CD4-positive, alpha-beta T cell treated with Interleukin-1 beta for 1 hour (primary cell): ENCODE measurements at places on chromosomes 7 and 10.
A peak's percentile ranks its signal among the peaks of the same experiment; 100 is the strongest.

- DNase-seq = no peak
Observed at GRCh38 chr7:108000875-108001763, 1.8 kb downstream of the LAMB1 start.

GRCh38 chr7:137026176-137026500 is 157.7 kb downstream of the CHRM2 start:
- DNase-seq = no peak

DNA sequence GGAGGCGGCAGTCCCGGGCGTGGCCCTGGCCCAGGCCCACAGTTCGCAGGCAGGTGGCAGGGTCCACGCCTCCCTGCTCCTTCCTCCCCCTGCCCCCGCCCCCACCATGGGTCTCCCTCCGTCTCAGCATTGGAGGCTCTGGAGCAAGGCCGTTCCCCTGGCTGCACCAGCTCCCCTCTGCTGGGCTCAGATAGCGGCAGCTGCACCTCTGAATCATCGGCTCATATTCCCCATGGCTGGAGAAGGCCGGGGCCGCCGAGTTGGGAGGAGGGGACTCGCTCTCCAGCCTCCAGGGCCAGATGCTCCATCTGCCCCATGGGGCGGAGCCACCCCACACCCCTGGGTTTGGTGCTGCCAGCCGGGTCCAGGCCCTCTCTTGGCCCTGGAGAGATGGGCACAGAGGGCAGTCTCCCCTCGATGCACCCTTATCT is 145.0 kb downstream of the ELFN1 start:
- DNase-seq = no peak

DNA sequence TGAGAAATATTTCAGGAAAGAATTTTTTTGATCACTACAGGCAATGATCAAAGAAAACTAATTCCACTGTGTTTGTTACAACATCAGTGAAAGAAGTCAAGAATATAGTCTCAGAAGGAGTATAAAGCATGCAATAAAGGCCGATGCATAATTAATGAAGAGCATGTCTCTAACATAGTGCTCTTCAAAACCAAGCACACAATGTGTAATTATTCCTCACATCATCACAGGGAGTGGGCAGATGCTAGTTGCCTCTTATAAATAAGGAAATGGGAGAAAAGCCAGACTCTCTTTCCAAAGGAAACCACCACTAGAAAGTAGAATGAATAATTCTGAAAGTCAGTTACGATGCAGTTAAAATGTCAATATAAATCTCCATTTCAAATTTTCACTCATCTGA is 220.1 kb downstream of the TEX36 start:
- DNase-seq = no peak

DNA sequence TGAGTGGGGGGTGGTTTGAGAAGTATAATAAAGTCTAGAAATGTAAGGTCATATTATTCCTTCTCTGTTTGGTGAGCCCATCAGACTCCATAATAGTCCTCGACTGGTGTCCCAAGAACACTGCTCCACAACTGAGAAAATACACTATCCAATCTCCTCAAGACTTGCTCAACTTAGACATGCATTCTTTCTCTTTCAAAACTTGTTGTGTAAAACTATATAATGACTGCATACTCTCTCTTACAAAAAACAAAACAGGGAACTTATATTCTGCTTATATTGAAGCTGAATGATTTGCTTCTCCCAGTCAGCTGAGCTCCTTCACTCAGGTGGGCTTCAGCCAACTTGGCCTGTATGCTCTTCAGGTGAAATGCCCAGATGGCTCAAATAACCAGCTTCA is 204.7 kb downstream of the ZNF365 start:
- no peak for DNase-seq

GRCh38 chr7:29483219-29484104 is 80.2 kb upstream of the PRR15 start:
- DNase-seq = no peak

DNA sequence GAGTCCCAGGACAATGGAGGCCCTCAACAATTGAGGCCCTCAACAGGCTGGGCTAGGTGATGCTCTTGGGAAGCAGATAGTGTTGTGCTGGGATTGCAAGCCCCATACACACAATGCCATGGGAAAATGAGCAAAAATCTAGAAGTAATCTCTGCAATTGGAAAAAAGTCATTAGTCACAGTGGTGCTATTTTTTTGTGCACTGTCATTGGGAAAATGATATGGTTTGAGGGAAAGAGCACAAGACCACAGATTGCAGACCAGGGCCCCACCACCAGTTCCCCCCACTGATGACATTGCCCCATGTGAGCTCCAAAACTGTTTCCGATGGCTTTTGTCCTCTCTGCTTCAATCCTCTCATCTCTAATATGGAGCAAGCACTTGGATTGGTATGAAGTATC is 1.9 kb downstream of the KCTD7 start:
- DNase-seq = no peak

- no peak for DNase-seq
Observed at GRCh38 chr7:37945336-37945735, 24.9 kb downstream of the EPDR1 start.

DNA sequence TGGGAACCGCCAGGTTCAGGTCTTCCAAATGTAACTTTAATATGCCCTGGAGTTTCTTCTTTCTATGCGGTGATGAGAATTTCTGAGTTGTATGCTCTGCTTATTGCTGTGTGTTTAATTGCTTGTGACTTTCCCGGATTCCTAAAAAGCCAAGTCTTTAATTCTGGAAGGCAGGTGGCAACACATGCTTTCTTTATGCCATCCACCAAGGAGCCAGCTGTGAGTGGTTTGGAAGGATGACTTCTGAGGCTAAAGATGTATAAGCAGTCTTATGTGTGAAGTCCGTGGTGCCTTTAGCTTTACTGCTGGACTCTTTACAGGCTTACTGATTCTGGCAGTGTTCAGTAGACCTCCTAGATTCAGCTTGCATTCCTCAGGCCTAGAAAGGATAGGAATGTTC is 3.1 kb downstream of the SDK1 start:
- no peak for DNase-seq

DNA sequence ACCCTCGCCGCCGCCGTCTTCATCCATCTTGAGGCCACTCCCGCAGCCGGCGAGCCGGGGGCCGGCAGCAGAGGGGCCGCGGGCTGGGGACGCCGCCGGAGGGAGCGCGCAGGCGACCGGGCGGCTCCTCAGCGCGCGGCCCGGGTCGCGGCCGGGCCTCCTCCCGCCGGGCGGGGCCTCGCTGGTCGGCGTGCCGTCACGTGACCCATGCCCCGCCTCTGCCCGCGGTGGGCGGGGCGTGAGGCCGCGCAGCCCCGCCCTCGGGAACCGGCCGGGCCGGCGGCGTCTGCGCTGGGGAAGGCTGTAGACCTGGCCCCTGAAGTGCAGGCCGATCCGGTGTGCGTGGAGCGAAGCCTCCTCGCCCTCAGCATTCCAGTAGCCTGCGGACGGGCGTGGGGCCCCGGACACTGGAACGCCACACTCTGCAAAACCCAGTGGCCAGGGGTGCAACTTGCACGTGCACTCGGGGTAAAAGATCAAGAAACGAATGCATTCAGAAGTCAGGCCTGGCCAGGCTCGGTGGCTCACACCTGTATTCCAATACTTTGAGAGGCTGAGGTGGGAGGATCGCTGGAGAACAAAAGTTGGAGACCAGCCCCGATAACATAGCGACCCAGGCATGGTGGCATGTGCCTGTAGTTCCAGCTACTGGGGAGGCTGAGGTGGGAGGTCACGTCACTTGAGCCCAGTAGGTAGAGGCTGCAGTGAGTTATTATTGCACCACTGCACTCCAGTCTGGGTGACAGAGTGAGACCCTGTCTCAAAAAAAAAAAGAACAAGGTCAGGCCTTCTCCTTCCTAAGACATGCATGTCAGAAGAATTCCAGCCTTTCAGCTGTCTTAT is at the start of gene CYTH3:
Gene CYTH3, minus strand, starts transcription at position 144 of the 843 bp plus-strand sequence. Its CDS starts 117 bp downstream, at position 27.
- DNase-seq = peak; percentile 82

- no peak for DNase-seq
Observed at GRCh38 chr7:1269336-1269890, 36.7 kb downstream of the UNCX start.

DNA sequence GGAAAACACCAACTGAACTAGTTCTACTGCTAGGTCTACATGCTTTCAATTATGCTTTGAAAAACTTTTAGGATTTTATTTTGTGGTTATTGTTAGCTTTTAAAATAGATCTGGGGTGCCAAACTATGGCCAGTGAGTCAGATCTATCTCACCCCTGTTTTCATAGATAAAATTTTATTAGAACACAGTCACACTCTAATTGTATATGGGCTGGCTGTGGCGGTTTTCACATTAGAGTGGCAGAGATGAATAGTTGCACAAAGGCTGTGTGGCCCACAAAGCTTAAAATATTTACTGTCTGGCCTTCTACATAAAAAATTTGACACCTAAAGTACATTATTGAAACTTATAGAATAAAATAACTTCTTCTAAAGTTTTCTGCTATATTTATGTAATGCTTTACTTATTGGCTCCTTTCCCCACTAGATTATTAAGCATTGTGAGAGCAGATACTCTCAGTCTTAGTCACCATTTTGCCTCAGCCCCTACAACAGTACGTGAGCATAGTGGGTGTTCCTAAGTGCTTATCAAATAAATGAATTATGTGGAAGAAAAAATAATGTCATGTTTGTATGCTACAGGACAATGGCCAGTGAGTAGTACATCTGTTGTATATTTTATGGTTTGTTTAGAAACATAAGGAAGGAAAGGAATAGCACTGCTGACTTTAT is 5.4 kb upstream of the SUV39H2 start:
- DNase-seq = no peak

- no peak for DNase-seq
Observed at GRCh38 chr7:110407706-110408105, 683.2 kb upstream of the LRRN3 start.

- DNase-seq = peak; percentile 64
Observed at GRCh38 chr7:128427289-128427891, 17.6 kb upstream of the IMPDH1 start.

DNA sequence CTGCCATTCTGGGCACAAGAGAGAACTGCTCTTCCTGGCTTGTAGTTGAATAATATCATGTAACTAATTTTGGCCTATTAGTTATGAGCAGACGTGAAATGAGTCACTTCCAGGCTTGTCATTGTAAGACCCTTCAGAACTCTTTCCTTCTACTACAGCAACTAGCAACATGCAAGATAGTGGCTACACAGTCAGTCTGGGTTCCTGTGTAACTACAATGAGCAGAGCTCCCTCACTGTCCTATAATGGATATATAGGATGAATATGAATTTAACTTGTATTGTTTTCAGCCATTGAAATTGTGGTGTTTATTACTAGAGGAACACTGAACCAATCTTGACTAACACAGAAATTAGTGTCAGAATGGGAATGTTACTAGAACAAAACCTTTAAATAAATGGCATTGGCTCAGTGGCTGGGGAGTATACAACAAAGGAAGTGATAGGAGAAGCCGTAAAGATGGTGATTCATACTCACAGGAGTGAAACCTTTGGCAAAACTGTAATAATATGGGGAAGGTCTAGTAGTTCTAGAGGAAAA is 2.9 kb upstream of the MTPN start:
- DNase-seq = no peak

DNA sequence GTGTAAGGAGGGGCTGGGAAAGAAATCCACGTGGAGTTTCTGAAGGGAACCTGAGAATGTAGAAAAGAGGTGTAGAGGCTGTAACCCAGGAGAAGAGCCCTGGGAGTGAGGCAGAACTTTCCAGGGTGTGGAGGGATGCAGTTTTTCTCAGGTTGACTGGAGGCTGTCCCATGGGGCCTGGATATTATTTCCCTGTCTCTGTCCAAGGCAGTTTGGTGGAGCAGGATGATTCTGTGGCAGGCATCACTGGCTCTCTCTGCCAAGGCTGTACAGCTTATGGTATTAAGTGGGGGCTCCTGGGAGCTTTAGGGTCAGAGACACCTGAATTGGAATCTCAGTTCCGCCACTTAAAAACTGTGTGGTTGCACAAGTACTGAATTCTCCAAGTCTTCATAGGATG is 81.6 kb downstream of the CHN2 start:
- no peak for DNase-seq

DNA sequence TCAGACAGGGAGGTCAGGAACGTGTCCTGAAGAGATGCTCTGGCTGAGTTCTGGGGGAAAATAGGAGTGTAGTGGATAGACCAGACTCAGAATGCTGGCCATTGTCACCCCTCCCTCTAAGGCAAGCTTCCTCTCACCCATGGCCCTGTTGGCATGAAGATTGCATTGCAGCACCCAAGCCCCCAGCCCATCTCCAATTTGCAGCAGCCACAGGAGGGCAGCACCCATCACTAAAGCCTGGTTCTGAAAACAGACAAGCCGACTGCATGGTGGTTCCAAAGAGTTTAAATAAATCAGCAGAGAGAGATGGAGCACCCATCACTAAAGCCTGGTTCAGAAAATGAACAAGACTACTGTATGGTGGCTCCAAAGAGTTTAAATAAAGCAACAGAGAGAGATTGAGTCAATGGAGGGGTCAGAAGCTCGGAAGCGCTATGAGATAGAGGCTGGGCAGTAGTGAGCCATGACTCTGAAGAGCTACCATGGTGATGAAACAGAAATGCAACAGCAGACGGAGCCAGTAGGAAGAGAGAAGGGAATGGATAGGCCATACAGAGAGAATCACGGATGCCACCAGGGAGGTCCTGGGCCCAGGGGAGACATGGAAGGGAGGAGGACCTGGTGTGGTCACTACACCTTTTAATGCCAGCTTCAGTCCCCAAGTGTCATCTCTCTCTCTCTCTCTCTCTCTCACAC is 237.9 kb upstream of the MYO3A start:
- DNase-seq = no peak

DNA sequence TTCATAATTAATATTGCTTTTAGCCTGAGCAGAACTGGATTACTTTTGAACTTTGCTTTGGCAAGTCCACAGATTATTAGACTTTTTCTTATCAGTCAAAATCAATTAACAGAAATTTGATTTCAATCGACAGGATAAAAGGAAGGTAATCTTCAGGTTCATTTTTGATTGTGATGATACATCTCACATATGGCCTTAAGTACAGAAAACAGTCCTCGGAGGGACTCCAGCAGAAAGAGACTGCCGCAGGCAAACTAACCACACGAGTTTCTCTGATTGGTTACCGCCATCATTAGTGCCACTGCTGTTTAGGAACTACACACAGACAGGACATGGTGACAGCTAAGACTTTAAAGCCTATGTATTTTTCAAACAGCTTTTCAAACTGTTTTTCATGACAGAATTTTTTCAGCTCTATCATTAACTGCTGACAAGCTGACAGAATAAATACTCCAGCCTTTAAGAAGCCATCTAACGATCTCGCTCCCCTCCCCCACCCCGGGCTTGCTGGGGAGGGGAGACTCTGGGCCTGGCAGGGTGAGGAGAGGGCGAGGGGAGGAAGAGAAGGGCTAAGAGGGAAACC is 668.2 kb downstream of the KCNMA1 start:
- no peak for DNase-seq

- no peak for DNase-seq
Observed at GRCh38 chr7:155337946-155338631, 40.4 kb downstream of the INSIG1 start.

GRCh38 chr7:51366930-51367613 is 50.5 kb upstream of the COBL start:
- DNase-seq = no peak

GRCh38 chr7:20301311-20301939 is 29.3 kb upstream of the ITGB8 start:
- no peak for DNase-seq

GRCh38 chr10:65194126-65194525 is 1672.9 kb downstream of the REEP3 start:
- DNase-seq = no peak

GRCh38 chr10:121127151-121127906 is 276.2 kb downstream of the WDR11 start:
- no peak for DNase-seq
